ENCODE measurements at places on chromosomes 6 and 20.

DNA sequence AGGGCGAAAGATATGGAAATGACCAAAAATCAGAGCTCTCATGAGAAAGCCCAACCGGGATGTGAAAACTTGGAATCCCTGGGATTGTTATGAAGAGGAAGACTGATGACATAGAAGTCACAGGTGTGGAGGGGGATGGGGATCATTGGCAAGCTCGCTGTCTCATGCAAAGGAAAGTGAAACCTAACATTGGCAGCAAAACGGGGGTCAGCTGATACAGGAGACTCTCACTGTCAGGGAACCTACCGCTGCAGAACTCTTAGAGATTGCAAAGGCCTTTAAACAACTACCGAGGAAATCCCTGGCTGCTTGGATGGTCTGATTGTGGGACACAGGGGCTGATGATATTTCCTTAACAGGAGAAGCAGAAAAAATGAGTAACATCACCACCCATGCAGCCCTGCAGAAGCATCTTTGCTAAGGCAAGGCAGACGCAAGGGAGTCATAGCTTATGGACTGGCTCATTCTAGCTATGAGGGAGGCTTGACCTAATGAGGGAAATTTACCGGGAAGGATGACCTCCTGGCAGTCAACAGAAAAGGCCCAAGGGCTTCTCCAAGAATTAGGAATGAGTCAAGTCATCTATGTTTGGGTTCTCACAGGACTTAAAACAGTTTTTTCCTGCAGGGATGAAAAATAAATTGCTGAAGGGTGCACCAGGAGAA is 7.0 kb downstream of the MUC21 start:
- DNase-seq = no peak

GRCh38 chr6:24489881-24490280 is 503 bp upstream of the GPLD1 start:
- DNase-seq = no peak

GRCh38 chr6:53598265-53598907 is 53.5 kb upstream of the GCLC start:
- no peak for DNase-seq

DNA sequence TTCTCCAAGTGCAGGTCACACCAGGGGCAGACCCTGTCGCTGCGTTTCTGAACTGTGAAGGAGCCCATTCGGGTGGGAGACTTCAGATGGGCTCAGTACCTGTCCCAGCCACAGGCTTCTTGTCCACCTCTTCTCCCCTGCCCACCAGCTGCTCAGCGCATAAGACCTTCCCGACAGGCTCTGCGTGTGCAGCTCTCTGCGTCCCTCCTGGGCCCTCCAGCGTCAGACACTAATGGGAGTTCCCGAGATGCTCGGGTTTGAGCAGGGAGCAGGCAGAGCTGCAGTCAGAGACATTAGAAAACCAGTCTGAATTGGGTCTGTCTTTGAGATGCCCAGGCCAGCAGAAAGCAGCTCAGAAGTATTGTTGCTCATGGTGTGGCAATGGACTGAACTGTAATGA is 50.4 kb downstream of the TCP11 start:
- no peak for DNase-seq

GRCh38 chr6:32974016-32974333 is 5.6 kb downstream of the BRD2 start:
- DNase-seq = no peak

DNA sequence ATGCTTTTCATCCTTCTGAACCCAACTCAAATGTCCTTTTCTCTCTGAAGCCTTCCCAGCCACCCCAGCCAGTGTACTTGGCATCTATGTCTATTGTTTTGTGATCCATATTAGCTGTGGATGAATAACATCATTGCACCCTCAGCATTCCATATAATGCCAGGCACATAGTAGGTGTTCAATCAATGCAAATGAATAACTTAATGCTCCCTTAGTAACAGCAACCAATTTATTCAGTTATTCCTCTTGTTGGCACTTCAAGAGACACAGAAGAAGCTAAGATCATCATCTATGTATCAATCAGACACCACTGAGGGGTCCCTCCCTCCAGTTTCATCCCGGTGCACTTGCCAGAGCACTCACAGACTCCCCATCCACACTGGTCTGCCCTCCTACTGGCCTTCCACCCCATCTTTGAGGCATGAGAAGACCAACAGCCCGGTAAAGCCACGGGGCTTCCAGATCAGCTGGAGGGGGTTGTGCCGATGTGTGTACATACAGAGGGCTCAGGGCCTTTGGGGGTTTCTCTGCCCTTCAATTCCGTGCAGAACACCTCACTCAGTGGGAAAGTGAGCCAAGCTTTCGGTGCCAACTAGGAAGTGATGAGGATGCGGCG is 2.4 kb upstream of the TAF8 start:
- DNase-seq = no peak

DNA sequence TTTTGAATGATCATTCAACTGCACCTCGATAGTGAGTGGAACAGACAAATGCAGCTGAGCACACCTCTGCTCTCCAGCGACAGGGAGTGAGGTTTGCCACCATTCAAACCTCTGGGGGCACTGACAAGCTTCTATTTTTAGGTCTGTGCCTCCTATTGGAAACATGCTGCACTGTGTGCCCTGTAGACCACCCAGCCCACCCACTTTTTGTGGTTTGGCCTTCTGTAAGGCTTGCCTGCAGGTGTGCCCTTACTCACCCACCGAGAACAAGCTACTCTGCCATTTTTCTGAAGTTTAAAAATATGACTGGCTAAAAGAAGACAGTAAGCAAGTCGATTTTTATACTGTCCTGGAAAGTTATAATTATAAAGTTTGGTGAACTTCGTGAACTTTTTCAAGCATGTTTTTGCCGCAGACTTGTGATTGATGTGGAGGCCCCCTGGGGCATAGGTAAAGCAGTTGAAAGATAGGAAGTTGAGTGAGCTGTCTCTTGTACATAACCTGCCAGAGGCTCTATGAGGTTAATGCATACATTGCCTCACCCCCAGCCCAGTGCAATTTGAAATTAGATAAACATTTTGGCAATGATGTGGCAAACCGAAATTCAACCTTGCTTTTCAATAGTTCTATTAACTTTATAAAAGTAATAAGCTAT is 53.8 kb downstream of the ADGRG6 start:
- no peak for DNase-seq

DNA sequence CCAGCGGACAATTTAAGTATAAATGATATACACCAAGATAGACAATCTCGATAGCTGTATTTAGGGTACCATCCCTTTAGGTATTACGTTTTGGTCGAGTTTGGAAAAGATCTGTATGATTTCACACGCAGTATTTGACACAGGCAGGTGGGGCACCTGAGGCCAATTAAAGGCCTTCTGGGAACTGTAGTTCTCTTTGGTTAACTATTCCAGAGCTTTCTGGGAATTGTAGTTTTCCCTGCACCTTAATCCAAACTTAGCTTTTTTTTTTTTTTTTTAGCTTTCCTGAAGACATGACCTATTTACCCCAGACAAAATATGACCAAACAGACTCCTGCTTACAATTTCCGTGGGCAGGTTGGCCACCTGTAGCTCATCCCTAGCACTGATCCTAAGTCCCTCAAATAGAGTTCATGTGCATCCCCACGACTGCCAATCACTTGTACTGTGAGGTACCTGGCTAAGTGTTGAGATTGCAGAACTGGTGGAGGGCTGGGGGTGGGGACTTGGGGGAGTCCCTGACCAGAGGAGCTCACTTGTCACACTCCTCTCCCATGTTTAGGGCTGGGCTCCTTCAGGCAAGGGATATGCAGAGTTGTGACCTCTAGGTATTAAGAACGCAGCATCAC is 999 bp upstream of the EHMT2 start:
- DNase-seq = peak; percentile 32

- DNase-seq = no peak
These were observed 22.7 kb downstream of the SNAI1 start for GRCh38 chr20:50005471-50005981.

All from nucleus accumbens (tissue), 56 donors.